ENCODE measurements at places on chromosomes 7 and 10.

GRCh38 chr7:75819711-75820110 lies 6.1 kb upstream of the CCL24 start:
- DNase-seq: no peak

- no peak for DNase-seq
Measured at GRCh38 chr7:20284003-20284770, 46.5 kb upstream of the ITGB8 start.

DNA sequence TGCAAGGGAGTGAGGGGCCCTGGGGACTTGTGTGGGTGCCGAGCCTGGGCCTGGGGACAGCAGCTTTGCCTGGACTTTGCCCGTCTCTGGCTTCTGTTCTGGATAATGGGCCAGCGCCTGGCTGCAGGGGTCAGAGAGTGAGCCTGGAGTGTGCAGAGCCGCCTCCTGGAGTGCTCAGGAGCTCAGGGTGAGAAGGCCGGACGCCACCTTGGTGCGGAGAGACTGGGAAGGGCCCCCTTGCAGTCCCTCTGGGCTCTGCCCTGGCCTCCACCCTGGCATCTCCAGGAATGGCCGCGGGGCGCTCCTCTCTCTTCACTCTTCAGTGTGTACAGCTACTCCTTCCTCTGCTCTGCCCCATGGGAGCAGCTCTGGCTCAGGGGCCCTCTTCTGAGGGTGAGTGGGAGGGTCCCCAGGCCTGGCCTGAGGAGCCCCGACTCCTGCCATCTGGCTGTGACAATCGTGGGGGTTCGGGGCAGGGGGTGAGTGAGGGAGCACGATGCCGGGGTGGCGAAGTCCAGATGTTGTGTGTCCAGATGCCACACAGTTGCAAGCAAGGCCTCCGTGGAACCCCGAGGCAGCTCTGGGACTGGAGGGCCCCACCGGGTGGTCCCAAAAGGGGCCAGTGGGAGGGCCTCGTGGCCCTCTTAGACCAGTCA lies 187.1 kb downstream of the DNAJB6 start:
- no peak for DNase-seq

GRCh38 chr7:156968183-156968582 lies 18.7 kb downstream of the NOM1 start:
- DNase-seq: no peak

DNA sequence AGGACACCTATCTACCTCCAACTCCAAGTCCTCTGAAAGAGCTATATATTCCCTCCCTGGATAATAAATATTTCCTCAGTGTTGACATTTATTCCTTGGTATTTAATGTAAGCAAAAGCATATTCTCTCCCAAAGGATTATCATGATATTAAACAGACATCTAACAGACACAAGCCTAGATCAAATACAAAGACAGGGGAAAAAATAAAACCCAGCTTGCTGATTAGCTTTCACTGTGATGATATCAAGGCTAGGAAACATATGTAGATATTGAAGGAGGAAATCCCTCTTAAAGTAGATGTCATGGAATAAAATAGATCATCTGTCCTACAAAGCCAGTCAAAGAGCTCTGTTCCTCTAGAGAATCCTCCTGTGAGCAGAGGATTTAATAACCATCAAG lies 95.2 kb downstream of the CRPPA start:
- DNase-seq: no peak

DNA sequence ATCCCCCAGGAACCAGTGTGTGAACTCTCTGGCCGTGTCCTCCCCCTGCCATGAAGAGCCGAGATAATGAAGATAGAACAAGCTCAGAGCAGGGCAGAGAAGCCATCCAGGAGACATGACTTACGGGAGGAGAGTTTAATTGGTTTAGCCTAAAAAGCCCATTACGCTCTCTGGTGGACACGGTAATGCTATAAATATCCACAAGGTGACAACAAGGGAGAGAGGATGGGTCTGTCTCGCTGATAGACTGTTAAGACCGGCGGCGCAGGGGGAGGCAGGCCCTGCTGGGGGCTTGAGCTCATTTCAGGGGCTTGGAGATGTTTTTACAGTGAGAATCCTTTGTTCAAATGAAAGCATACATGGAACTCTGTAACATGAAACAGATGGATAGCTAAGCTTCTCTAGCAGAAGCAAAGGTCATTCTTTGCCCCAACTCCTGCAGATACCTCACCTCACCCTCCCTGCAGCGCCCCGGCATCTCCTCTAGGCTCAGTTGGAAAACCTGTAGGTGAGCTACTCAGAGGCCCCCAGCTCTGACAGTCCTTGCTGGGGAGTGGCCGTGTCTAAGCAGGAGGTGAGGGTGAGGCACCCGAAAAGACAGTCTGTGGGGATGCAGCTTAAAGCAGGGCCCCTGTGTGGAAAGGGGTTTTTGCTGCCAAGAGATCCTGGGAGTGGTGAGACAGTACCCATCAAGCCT lies 40.8 kb upstream of the LOXL4 start:
- no peak for DNase-seq

GRCh38 chr7:139648391-139648861 lies 124.9 kb downstream of the CLEC2L start:
- no peak for DNase-seq

DNA sequence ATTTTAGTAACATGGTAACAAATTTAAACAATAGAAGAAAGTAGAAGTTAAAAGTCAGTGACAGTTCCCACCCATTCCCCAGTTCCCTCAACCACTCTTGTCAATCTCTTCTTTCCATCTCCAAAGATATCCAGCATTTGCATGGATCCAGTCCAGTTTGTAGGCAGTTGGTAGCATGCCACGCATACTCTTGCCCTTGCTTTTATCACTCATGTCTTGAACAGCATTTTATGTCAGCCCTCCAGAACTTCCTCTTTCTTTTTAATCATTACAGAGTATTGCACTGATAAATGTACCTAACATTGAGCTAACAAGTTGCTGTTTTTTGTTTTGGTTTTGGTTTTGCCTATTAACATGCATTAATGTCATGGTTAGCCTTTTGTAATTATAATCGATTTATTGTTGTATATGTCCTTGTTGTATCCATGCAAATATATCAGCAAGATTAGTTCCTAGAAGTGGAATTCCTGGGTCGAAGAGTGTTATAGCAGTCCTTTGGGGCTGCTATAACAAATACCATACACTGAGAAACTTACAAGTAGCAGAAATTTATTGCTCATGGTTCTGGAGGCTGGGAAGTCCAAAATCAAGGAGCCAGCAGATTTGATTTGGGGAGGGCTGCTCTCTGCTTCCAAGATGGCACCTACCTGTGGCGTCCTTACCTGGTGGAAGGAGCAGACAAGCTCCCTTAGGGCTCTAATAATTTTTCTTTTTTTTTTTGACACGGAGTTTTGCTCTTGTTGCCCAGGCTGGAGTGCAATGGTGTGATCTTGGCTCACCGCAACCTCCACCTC lies 25.7 kb downstream of the CHST3 start:
- no peak for DNase-seq

- DNase-seq: no peak
Measured at GRCh38 chr10:114581071-114581470, 77.0 kb downstream of the ABLIM1 start.

DNA sequence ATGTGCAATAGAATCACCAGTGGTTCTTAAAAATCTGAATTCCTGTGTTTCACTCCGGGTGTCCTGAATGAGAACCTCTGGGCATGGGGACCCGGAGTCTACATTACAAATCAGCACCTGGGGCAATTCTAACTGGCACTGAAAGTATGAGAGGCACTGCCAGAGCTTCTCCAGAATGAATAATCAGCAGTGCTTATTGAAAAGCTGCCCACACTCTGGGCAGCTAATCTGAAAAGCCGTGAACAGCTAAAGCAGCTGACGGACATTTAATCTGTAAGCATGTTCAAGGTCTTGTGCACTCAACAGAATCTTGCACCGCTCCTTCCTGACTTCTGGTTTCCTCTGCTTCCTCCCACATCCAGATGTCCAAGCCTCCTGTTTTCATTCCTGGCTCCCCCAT lies 113.3 kb upstream of the KIF5B start:
- no peak for DNase-seq

- no peak for DNase-seq
Measured at GRCh38 chr10:27319752-27320431, 79.3 kb upstream of the ACBD5 start.

GRCh38 chr7:99554939-99555338 lies 3.0 kb upstream of the FAM200A start:
- no peak for DNase-seq

DNA sequence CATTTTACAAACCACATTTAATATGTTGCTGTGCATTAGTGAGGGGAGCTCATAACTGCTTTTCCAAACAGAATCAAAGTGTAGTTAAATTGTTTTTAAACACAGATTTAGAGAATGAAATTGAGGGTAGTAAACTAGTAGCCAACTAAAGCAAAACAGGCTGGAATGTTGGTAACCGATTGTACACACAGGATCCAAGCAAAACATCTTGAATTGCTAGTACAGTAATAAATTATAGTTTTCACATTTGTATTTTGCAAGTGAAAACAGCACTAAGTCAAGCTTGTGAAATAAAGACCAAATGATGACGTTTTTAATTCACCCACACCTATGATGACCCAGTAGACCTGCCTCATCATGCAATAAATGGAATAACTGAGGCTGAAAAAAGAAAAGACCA lies 198.3 kb downstream of the HDAC9 start:
- DNase-seq: no peak

- no peak for DNase-seq
Measured at GRCh38 chr10:634256-634655, 55.2 kb downstream of the DIP2C start.

- no peak for DNase-seq
Measured at GRCh38 chr7:88202799-88203198, 17.0 kb downstream of the SRI start.

- DNase-seq: no peak
Measured at GRCh38 chr7:149797771-149798170, 24.4 kb upstream of the ZNF467 start.

- DNase-seq: no peak
Measured at GRCh38 chr10:18793951-18794350, 134.7 kb downstream of the ARL5B start.

DNA sequence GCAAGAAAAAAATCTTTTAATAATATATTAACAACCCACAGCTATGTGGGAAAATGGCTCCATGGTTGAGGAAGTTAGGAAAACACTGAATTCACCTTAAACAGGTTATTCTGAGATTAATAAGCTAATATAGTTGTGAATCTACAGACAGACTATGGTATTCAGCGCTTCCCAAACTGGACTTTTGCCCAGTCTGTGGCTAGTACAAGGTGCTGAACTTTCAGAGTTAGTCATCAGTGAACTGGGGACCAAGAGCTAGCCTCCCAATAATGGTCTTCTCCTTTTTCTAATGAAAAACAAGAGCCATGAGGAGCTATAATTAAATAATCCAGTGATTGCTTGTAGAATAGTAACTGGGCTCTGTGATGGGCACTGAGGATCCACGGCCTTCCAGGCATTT lies 65.3 kb downstream of the FRMPD2 start:
- no peak for DNase-seq

DNA sequence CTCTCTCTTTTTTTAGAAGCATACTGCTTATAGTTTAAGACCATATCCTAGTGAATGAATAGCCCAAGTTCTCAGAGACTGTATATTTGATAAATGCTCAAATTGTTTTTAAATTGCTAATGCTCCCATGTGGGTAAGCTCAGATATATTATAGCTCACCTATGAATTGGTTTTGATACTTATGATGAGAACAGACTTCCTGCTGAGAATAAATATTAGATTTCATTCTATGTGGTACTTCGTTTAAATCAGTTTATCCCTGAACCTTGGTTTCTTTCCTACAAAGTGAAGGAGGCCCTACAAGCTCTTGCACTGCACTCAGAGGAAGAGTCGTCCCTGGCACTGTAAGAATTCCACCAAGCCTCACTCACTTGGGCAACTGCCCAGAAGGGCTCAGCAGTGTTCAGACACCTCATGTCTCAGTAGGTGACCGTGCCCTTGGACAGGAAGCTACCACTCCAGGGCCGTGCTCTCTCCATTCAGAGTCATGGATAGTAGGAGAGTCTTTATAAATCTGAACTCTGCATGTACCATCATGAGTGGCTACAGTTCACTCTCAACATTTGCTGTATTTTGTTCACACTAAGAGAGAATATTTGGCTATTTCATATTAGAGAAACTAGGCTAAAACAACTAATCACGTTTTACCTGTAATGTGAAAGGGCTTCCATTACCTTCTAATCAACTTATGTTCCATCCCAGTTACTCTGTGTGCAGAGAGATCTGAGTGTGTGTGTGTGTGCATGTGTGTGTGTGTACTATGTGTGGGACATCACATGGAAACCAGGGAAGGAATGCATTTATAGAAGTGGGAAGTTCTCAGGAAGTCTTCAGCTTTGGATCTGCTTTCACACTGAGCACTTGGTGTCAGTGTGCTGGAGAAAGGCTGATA lies 93.8 kb downstream of the PTPRE start:
- DNase-seq: no peak

- no peak for DNase-seq
Measured at GRCh38 chr10:31262672-31263071, 56.3 kb upstream of the ZEB1 start.

- DNase-seq: no peak
Measured at GRCh38 chr10:12225444-12225843, 29.5 kb downstream of the CDC123 start.

DNA sequence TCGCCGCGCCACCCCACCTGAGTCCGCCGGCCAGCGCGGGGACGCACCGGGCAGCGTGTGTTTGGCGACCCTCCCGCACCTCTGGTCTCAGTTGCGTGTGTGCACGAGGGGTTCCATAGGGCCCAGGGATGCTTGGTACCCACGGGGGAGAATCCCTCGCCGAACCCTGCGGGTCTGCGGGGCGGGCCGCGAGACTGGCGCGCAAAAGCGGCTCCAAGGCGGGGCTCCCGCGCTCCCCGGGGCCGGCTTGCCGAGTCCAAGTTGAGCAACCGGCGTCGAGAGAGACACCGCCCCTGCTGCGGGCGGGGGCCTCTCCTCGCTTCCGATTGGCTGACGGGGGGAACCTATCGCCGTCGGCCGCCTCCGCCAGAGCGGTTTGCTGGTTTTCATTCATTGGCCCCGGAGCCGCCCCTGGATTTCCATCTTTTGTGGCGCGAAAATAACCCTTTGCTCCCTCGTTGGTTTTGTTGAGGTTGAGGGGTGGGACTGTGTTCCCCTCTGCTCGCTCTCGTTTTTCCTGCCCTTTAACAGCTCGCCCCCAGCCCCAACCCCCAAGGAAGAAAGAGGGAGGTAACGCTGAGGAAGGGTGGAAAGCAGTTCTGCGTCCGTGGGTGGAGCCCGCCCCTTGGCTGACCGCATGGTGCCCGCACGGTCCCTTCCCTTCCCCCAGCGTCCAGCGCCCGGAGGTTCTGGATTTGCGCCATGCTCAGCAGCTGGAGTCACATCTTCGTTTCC lies 4.0 kb upstream of the IGF2BP3 start:
- peak; percentile 98 for DNase-seq

DNA sequence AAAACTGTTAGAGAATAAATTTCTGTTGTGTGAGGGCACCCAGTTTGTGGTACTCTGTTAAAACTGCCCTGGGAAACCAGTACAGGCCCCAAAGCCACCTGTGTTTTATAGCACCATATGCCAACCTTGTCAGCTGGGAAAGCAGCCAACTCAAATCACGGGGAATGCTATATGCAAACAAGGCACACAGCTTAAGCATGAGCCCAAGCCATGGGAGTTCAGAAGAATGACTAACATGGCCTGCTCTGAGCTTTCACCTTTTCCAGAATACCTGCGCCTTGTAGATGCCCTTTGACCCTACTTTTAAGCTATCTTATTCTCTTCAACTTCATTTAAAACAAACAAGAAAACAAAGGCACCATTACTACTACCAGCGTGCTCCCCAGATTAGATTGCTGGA lies 5.5 kb upstream of the SLC25A13 start:
- DNase-seq: peak; percentile 86

All from COR-L47 (cell line).